ENCODE measurements at places on chromosomes 2 and 18. TPM values are rescaled to one million over a fixed set of nuclear protein-coding genes. Genes with fewer than 3 reads are reported as not detected.

Gene NGEF
- total RNA-seq = 0.09 TPM

Gene CHRND
- total RNA-seq = not detected

Gene WDR35
- 5.0 TPM for total RNA-seq

Gene TDRD15
- total RNA-seq = not detected

Gene EDAR
- total RNA-seq = 7.4 TPM

Gene LCT
- 0.26 TPM for total RNA-seq

Gene ZBTB7C
- not detected for total RNA-seq

Gene COL4A3
- 0.65 TPM for total RNA-seq

DNA sequence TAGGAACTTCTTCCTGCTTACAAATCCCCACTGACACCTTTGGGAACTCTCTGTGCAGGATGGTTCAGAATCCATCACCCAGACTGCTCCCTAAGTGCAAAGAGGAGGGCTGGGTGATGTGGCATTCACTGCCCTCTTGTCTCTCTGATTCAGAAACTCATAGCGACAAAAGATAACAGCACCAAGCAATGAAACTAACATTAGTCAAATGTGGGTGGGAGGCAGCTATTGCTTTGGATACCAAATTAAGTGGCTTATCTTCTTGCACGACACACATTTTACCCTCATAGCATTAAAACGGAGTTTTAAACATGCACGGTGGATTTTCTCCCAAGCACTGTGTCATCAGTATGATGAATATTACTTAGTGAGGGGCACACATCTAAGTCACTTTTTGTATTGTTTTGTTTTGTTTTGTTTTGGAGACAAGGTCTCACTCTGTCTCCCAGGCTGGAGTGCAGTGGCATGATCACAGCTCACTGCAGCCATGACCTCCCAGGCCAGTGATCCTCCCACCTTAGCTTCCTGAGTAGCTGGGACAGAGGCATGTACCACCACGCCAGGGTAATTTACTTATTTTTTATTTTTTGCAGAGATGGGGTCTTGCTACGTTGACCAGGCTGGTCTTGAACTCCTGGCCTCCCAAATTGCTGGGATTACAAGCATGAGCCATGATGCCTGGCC lies 40.9 kb upstream of the NEB start:
- no peak for DNase-seq
- H3K36me3 ChIP-seq = no peaks in the 10 kb centered on the region
- H3K4me3 ChIP-seq = no peak overlapping the region
- H3K4me1 ChIP-seq = no peaks in the 10 kb centered on the region
- no peaks in the 10 kb centered on the region for H3K27me3 ChIP-seq
- no peak overlapping the region for H3K27ac ChIP-seq

DNA sequence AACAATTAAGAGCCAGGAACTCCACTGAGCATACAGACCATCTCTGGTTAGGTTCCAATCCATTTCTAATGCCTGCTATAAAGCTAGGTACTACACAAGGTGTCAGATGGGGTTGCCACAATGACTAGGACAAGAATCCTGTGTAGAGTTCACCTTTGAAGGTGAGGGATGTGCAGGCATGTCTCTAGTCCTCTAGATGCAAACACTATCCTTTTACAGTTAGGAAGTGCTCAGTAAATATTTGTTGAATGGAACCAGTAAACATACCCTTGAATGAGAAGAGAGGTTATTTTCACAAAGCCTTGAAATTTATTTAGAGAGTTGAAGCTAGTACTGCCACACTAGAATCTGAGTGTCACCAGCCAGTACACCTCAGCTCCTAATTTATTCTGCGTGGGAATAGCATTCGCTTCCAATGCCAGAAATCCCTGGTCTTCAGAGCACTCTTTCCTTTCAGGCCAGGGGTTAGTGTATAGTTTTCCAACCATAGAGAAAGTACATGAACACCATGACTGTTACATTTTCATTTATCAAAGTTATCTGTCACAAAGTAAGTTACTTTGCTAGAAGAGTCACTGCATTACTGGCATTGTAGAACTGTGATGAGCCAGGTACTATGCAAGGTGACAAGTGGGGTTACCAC lies 48.3 kb downstream of the STAT1 start:
- DNase-seq = no peak
- H3K4me1 ChIP-seq = peaks cover 3% of the 10 kb centered on the region
- peaks cover 91% of the 10 kb centered on the region for H3K36me3 ChIP-seq
- H3K27ac ChIP-seq = no peak overlapping the region
- H3K4me3 ChIP-seq = no peak overlapping the region

GRCh38 chr2:120754067-120754960 lies 18.6 kb downstream of the GLI2 start:
- H3K27me3 ChIP-seq = no peaks in the 10 kb centered on the region
- no peaks in the 10 kb centered on the region for H3K4me1 ChIP-seq
- DNase-seq = no peak
- no peak overlapping the region for H3K4me3 ChIP-seq

DNA sequence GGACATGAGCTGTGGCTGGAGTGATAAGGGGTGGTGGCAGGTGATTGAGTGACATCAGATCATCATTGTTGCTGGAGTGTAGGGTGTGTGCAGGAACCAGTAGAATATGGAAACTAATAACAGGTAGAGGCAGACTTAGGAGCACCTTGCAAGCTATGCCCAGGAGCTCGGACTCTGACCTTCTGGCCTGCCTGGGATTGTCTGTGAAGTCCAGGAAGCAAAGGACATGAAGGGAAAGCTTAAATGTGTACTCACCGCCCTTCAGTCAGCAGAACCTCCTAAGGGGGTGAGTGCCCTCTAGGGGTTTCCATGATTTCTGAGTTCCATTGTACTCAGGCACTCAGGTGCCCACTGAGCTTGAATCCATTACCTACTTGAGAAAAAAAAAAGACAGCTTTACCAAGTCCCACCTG lies 104.2 kb downstream of the CRIM1 start:
- H3K27ac ChIP-seq = no peak overlapping the region
- no peaks in the 10 kb centered on the region for H3K36me3 ChIP-seq
- DNase-seq = no peak
- H3K4me1 ChIP-seq = peaks cover 7% of the 10 kb centered on the region

- peak overlapping the region; percentile 91 for H3K27ac ChIP-seq
- H3K36me3 ChIP-seq = no peaks in the 10 kb centered on the region
- DNase-seq = no peak
- H3K4me3 ChIP-seq = peak overlapping the region; percentile 77
Observed at GRCh38 chr2:237695201-237695780, 67.9 kb downstream of the LRRFIP1 start.

- H3K36me3 ChIP-seq = no peaks in the 10 kb centered on the region
- no peaks in the 10 kb centered on the region for H3K27me3 ChIP-seq
- no peaks in the 10 kb centered on the region for H3K4me1 ChIP-seq
- no peak overlapping the region for H3K27ac ChIP-seq
- H3K4me3 ChIP-seq = no peak overlapping the region
Observed at GRCh38 chr18:65439188-65439587, 311.6 kb upstream of the CDH7 start.

DNA sequence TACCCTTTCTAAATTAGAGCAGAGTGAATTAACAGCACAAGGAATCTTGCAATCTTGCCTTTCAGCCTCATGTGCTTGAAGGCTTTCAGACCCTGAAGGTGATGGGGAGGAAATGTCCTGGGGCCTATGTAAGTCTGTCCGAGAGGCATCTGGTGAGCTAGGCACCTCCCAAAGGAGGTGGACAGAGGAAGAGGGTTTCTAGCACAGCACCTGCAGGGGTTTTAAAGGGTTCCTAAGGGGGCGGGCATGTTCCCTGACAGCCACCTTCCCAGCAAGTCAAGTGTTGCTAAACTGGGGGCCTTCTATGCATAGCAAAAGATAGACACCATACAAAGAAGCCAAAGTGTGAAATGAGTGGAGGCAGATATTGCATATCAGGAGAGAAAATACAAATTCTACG lies 88.5 kb downstream of the CDH2 start:
- no peaks in the 10 kb centered on the region for H3K36me3 ChIP-seq
- H3K4me3 ChIP-seq = no peak overlapping the region
- no peak overlapping the region for H3K27ac ChIP-seq
- no peaks in the 10 kb centered on the region for H3K27me3 ChIP-seq
- no peak for DNase-seq

DNA sequence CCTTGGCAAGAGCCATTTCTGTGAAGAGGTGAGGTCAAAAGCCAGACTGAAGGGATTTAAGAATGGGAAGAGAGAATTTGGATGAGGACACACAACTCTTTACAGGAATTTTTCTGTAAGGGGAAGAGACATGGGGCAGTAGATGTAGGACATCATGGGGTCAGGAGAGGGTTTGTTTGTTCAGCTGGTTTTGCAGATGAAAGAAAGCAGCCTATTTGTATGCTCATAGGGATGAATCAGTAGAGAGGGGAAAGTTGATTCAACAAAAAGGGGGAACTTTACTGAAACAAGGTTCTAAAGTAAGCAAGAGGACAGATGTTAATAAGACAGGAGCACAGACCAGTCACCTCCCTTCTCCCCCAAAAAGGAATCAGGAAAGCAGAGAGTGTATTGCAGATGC lies 11.2 kb downstream of the SCG2 start:
- H3K4me1 ChIP-seq = no peaks in the 10 kb centered on the region
- H3K27me3 ChIP-seq = no peaks in the 10 kb centered on the region
- DNase-seq = no peak
- no peak overlapping the region for H3K27ac ChIP-seq

GRCh38 chr18:57744211-57744694 lies 58.9 kb downstream of the ATP8B1 start:
- peaks cover 2% of the 10 kb centered on the region for H3K27me3 ChIP-seq
- H3K4me3 ChIP-seq = no peak overlapping the region
- DNase-seq = no peak
- H3K27ac ChIP-seq = no peak overlapping the region
- H3K4me1 ChIP-seq = no peaks in the 10 kb centered on the region
- H3K36me3 ChIP-seq = no peaks in the 10 kb centered on the region

GRCh38 chr2:223283771-223284170 lies 231.8 kb downstream of the KCNE4 start:
- no peaks in the 10 kb centered on the region for H3K36me3 ChIP-seq
- H3K4me3 ChIP-seq = no peak overlapping the region

- H3K27me3 ChIP-seq = no peaks in the 10 kb centered on the region
- H3K4me1 ChIP-seq = peaks cover 83% of the 10 kb centered on the region
- peak; percentile 83 for DNase-seq
- peak overlapping the region; percentile 8 for H3K4me3 ChIP-seq
- peak overlapping the region; percentile 92 for H3K27ac ChIP-seq
Observed at GRCh38 chr2:43133708-43134570, 92.5 kb downstream of the ZFP36L2 start.
